ENCODE measurements at places on chromosomes 6 and 20.
A peak's percentile ranks its signal among the peaks of the same experiment; 100 is the strongest.

DNA sequence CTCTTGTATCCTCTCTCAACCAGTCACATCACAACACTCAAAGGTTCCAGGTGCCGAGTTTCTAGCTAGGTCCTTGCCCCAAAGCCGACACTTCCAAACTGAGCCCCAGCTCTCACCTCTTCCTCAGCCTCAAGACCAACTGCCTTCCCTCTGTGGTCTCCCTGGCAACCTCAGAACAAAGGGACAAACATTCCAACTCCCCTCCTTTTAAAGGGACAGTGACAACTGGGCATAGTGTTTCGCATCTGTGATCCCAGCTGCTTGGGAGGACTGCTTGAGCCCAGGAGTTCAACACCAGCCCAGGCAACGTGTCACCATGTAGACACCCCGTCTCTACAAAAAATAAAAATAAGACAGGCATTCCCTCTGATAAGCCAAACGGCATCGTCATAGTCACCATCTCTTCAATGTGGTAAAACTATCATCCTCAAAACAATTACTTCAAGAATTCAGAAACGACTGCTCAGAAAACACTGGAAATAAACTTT, 11.3 kb downstream of the DIDO1 start:
- DNase-seq: no peak

DNA sequence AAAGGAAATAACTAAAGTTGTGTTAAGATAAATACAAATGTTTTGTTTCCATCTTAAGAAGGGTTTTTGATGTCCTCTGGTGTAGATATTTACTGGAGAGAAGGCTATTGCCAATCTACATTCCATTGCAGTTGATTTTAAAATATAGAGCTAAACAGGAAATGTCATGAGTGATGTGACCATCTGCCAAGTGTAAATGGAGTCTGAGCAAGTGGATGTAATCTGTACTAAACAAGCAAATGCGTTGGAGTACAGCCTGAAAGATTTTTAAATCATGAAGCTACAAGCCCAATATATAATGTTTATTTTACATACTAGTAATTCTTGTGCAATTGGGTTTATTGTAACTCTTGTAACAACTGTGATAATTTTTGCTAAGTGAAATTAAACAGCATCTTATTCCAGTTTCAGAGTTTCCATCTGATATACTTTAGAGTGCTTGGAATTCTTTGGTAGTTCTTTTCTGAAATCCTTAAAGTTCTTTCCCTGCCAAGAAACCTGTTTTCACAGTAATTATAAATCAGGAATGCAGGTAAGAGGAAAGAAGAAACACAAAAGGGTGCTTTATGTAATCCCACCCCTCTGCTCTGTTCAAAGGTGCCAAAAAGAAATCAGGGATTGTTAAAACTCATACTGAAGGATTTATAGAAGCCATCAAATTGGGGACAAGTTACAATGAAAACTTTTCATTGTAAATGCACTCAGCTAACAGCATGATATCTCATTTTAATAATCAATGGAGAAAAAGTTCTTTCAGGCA, 47.2 kb upstream of the FLRT3 start:
- no peak for DNase-seq

DNA sequence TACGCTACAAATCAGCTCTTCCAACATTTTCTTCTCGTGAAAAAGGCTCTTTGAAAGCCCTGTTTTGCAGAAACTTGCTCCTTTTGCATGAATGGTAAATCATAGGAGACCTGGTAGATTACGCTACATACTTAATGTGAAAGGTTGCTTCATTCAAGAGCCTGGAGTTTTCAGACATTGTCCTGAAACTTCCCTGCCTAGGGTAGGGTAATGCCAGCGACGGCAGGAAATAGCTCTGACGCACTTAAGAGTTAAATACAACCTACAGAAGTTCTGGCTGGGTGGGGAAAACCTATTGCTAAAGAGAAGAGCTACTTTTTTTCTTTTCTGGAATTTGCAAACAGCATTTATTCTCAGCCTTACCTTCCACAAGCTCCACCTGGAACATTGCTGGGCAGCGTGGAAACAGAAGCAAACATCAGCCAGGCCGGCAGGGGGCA, 144.5 kb downstream of the LPA start:
- DNase-seq: no peak

DNA sequence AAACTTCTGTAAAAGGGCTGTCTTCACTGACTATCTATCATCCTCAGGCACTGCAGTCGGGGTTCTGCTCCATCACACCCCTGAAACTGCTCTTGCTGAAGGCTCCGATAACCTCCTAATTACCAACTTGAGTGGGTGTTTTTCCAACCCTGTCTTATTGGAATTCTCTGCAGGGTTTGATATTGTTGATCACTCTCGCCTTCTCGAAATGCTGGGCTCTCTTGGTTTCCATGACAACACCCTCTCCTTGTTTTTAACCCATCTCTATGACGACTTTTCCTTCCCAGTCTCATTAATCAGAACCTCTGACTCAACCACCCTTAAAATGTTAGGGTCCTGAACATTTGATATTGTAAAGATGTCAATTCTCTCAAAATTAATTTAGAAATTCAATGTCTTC, 39.4 kb upstream of the NNAT start:
- no peak for DNase-seq

DNA sequence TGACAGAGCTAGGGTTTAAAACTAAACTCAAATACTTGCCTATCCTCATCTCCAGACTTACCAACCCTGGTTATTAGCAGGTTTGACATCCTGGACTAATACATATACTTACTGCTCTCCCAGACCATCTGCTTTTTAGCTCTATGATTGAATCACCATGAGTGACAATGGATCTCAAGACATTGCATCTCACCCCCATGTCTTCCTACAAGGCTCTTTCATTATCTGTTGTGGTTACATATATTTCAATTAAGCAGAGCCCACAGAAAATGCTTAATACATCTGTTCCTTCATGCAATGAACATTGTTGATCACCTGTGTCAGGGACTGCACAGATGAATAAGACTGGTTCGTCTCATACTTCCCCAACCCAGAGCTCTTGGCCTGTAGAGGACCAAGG, 19.4 kb downstream of the SAMD3 start:
- DNase-seq: no peak

DNA sequence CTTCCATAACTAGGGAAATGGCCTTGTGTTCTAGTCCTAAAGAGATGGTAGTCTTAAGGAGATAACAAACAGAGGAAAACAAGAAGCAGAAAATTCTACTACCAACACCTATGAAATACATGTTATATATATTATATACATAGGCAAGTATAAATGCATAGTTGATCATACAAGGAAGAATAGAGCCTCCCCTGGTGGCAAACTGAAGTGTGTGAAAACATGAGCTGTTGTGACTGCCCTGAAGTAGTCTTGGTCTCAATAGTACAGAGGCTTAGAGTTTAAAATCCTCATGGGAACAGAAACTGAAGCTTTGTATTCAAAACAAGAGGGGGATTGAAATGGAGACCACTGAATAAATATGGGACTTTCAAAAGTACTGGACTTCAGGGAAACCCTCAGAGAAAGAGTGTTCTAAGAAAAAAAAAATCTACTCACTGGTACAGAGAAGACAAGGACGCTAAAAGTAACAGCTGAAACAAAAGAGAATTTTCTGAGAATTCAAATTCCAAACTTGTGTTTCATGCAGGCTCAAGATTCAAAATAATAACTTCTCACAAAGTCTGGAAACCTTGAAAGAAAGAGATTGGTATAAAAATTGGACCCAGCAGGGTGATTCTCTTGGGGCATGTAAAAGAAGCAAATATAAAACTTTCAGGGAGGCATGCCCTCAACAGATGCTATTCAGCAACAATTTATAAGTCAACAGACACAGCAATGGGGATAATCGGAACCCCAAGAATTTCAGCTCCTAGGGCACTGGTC, 59.7 kb upstream of the SAMD3 start:
- DNase-seq: no peak

GRCh38 chr20:45704969-45705637, at the start of gene WFDC10B:
WFDC10B (minus strand) TSS chr20:45705019; CDS start chr20:45685992, 19,027 bp downstream.
- no peak for DNase-seq

GRCh38 chr6:36489426-36489825, 46.6 kb downstream of the KCTD20 start:
- no peak for DNase-seq

GRCh38 chr20:56957737-56958553, 308.5 kb downstream of the BMP7 start:
- DNase-seq: peak; percentile 9
